Ascending aorta (tissue), 2 donors: ENCODE measurements at places on chromosomes 4 and X.

- DNase-seq = no peak
These were observed 6.8 kb downstream of the CFAP99 start for GRCh38 chr4:2425386-2426068.

DNA sequence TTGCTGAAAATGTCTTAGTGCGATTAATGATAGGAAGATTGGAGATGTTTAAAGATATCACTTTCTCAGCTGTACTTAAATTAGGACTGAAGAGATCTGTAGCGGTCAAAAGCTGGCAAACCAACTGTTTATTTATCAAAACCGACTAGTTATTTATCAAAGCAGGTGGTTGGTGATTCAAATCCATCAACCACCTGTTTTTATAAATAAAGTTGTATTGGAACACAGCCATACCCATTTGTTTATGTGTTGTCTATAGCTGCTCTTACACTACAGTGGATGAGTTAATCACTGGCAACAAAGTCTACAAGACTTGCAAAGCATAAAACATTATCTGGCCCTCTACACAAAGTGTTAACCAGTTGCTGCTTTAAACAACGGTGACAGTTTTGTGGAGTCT, 76.8 kb downstream of the IL15 start:
- DNase-seq = no peak

DNA sequence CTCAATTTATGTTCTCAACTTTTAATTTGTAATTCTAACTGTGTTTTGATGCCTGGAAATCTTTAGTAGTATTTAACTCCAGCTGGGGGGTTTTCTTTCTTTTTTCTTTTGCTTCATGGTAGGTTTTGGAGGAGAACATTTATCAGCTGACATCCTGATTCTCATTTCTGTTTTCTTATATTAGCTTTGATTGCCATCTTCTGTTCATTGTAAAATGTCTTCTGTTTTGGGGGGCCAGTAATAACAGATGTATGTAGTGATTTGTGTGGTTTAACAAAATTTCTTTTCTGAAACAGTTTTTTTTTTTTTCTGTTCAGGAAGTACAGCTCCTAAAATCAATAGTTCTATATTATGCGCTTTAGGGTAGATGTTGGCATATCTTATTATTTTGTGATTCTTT, 182.2 kb downstream of the GABRB1 start:
- no peak for DNase-seq

DNA sequence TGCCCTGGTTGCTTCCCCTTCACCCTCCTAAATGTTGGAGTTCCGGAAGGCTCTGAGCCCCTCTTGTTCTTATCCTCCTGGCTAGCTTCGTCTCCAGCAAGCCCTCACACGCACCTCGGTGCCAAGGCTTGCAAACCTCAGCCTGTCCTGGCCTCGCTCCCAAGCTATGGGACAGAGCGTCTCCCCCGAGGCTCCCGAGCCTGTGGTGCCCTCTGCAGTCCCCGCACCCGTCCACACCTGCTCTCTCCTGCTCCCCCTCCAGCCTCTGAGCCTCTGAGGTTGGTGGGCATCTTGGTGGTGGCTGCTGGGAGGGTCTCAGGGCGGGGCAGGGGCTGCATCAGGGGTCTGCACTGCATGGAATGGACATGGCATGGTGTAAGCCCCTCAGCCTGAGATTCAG, 63.2 kb downstream of the TRMT44 start:
- no peak for DNase-seq

DNA sequence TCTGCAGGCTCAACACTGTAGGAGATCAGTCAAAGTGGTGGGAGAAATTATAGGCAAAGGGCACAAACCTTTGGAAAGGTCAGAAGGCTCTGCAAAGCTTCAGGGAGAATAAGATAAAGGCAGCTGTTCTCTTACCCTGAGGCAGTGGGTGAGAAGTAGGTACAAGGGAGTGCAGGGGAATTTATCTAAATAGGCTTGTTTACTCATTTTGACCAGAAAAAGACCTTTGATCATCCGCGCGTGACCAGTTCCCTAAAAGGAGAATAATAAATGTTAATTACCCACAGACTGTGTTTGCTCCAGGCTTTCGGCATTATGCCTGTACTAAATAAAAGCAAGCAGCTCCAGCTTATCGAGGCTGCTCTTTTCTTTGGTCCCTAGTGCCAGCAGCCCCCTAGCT, 9.3 kb downstream of the FGFBP2 start:
- DNase-seq = no peak

- no peak for DNase-seq
These were observed 26.8 kb upstream of the UGT2B4 start for GRCh38 chr4:69522554-69522953.

- no peak for DNase-seq
These were observed 693 bp downstream of the COL4A6 start for GRCh38 chrX:108437349-108438109.

DNA sequence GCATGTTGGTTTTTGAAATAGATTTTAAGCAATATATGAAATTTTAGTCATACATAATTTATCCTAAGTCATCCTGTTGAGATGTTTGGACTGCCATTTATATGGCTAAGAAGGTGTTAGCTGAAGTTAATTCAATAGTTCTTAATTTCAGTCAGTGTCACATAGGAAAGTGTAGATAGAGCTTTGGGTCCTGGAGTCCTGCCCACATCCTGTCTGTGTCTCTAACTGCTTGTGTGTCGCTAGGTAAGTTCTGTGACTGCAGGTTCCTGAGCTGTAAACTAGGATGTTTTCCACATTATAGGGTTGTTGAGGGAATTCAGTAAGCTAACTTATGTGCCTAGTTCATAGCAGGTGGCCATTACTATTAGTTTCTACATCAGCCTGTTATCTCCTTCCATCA, 20.7 kb downstream of the OFD1 start:
- DNase-seq = no peak
